ENCODE measurements at places on chromosomes 12 and 14.

DNA sequence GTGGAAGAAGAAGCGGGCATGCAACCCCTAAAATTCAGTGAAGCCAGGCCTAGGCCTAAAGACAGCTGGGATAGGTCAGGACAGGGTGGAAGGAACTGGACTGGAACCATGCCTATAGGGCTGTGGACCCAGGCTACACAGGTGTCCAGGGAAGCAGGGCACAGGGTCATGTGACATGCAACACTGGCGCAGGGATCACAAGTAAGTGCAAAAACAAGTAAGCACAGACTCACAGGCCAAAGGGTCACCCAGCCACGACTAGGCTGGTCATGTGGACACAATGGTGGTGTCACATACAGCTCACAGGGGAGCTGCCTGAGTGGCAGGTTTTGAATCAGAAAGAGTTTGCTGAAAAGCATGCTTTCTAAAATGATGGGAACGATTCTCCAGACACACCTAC, 195.7 kb downstream of the SPTSSA start:
- DNase-seq: no peak

GRCh38 chr14:99093532-99094517, 178.2 kb downstream of the BCL11B start:
- no peak for DNase-seq

DNA sequence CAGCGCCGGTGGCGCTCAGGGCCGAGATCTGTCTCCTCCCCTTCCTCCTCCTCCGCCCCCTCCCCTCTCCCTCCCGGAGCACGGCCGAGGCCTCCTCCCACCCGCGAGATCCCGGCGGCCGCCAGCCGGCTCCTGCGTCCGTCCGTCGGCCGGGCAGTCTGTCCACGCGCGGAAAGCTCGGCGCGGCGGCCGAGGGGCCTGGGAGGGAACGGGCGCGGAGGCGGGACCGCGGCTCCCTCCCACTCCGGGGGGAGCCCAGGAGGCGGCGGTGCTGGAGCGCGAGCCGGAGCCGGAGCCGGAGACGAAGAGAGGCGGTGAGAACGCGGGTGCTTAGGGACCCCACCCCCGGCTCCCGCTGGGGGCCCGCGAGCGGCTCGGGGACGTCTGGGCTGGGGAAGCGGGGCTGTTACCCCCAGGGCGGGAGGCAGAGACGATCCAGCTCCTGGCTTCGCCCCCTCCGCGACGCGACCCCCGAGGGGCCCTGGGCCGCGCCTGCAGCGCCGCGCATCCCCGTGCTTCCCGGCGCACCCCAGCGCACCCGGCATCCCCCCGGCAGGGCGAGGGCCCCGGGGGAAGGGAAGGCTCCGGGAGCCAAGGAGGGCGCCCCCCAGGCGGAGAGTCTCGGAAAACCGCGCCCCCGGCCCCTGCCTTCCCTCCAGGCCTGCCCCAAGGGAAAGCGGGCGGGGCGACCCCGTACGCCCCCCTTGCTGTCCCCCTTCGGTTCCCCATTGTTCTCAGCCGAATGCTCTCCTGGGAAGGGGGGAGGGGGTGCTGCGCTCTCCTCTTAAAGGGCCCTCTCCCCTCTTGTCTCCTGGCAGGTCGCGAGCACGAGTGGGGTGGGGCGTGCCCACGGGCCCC, at the start of gene DTX1:
DTX1 (plus strand) TSS at position 100 of the 858 bp plus-strand sequence. CDS start 1,463 bp downstream, outside the sequence.
- DNase-seq: no peak

DNA sequence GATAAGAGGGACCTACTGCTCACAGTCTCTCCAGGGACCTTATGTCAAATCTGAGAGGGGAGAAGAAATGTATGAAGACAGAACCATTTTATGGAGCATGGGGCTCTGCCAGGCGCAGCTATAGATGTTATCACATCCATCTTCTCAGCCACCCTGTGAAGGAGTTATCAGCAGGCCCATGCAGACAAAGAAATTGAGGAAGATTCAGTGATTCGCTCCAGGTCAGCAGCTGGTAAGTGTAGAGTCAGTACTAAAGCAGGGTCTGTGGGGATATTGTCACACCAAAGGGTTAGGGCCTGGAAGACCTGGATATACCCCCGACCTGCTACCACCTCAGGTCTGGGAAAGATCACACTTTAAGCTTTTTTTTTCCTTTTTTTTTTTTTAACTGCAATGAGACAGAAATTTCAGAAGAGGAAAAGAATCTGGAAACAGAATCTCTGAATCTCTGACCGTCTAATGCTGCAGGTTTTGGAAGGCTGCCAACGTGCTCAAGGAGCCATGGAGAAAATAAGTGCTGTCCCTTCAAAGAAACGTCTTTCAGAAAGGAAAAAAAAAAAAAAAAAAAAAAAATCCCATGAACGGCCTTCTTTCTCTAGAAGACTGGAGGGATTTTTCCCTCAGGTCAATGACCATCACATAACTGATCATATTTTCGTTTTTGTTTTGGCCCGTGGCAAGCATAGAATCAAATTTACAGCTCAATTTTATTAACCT, 73.3 kb upstream of the PLEKHG7 start:
- no peak for DNase-seq

- DNase-seq: no peak
Observed at GRCh38 chr12:23887055-23887835, 62.2 kb downstream of the SOX5 start.

- DNase-seq: no peak
Observed at GRCh38 chr12:58069268-58069963, 128.0 kb downstream of the ATP23 start.

GRCh38 chr14:72849222-72849621, 44.7 kb downstream of the DPF3 start:
- no peak for DNase-seq

DNA sequence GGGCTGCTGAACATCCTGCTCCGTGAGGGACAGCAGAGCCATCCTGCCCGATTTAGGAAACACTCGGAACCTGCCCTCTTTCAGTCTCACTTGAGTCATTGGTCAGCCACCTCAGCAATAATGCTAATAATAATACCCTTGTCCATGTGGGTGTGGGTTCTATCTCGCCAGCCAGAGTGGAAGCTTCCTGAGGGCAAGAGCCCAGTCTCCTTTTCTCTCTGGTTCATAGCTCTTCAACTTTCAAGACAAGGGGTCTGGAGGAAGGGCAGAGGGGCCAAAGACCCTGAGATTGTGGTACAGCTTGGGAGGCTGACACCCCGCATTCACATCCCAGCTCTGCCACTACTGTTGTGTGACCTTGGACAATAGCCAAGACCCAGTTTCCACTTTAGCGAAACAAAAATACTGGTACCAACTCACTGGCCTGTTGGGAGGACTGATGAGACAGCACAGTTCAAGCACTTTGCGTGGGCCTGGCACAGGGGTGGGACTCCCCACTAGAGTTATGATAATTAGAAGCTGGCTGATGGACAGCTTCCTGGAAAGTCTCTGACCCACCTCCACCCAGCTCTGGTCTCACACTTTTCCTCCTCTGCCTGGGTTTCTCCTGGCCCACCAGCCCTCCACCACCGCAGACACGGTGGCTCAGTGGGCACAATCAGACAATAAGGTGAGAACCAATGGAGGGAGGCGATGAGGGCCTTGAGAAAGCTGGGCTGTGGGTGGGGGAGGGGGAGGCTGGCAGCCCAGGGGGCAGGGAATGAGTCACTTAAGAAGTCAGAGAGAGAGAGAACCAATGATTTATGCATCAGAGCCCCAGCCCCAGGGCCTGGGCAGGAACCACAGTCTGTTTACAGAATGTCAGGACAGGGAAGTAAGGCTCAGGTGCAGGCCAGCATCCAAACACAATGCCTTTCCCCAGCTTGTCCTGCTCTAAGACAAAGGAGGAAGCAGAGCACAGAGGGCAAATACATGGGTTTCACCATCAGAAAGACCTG, 9.6 kb downstream of the FAIM2 start:
- DNase-seq: no peak

DNA sequence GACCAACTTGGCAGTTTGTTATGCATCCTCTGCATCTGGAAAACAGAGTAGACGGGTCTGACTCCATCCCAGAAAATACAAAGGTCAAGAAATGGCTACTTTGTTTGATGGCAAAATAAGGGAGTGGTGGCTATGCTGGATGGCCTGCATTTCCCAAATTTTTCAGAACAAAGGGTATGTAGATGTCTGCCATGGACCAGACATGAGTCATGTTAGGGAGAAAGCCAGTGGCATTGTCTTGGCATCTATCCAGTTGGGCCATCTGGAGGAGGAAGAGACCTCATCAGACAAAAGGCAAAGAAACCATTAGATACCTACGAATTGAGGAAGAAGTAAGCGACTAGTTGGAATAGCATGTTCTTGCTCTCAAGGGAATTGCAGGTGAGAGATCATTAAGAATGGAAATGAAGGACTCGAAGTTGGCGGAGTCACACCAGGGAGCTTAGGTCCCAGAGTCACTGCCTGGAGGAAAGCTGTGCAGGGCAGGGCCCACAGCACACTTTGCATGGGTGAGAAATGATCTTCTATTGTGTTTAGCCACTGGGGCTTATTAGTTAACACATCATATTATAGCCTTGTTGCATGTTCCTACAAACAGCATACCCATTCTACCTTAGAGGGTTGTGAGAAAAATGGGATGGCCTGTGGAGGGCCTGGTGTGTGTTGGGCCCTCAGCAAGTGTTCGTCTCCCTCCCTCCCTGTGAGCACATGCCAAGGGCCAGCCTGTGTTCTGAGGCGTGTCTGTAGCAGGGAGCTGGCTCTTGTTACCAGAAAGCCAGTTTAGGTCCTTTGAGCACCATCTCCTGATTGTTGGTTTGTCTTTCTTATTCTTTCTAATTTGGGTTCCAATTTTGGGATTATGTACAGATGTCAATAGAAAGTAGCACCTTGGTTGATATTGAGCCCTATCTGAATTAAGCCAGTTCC, 119.4 kb downstream of the KTN1 start:
- DNase-seq: no peak

DNA sequence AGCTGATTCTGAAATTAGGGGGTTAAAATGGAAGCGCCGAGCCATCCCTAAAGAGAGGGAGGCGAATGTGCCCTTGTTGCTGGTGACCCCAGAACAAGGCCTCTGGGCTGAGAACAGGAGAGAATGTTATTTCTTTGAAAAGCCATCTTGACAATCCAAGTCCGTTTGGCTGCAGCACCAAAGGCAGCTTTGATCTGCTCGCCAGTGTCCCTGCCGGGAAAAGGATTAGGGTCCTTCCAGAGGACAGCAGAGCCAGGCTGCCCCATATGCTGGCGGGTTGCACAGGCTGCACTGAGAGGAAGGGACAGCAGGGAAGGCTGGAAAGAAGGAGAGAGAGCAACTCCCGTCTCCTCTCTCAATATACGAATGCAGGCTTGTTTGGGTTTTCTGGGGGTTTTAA, 141.7 kb downstream of the TMEM132C start:
- DNase-seq: no peak

DNA sequence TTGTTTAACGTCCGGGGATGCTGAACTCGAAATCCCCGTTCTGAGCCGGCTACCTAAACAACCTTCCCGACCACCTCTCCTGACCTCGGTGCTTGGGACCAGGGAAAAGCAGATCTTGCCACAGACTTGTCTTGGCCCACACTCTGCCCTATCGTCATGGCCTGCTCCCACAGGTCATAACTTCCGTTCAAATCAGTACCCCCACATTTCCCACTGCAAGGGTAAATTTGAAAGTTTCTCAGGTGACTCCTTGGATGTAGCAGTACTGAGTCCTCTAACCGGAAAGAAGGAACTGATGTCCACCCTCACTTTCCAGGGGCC, 612 bp upstream of the RBM23 start:
- no peak for DNase-seq

DNA sequence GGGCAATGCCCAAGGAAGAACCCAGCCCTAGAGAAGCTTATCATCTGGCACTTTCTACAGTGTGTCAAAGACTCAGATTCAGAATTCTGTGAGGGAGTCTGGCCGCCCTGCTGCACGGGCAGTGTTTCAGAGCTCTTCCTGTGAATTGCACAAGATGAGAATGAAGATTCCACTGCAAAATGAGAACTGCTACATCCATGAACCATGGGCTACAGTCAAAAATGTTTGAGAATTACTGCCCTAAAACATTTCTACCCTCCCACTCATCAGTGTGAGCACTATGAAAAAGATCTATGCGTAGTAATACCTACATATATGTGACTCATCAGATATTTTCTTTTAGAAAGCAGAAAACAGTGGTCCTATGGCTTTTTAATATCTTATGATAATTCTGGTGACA, 104.0 kb downstream of the STAB2 start:
- DNase-seq: no peak

DNA sequence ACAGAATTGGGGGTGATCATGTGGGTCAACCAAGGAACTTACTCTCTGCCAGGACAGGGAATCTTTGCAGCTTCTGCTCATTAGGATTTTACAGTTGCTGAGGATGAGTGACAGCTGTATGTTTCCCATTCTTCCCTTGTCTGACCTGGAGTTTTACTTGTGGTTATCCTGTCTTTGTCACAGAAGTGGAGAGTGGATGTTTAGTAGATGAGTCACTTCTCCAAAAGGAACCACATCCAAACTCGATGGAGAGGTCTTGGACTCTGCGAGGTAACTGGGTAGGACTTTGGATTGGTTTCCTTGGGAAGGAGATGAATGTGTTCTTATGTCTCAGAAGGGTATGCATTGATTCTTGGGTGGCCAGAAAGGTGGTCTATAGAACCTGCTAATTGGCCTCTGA, 53.8 kb upstream of the USP44 start:
- no peak for DNase-seq

GRCh38 chr12:116927244-116927940, 16.6 kb downstream of the FBXW8 start:
- DNase-seq: no peak

- no peak for DNase-seq
Observed at GRCh38 chr12:51460519-51460918, 35.9 kb downstream of the SLC4A8 start.

DNA sequence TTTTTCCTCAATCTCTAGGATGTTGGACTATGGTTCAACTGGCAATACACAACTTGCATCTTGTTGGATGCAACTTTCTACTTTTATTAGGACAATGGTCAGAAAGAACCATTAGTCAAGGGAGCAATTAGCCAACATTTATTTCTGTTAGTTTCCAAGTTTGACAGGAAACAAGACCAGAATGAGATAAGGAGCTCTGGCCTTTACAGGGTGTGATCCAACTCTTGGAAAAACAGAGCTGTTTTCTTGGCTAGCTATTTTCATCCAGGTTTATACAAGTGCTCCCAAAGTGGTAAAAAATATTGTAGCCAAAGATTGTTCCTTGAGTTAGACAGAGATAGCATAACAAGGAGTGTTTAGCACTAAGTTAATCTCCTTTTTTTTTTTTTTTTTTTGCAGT, 3.9 kb upstream of the SYNE2 start:
- DNase-seq: no peak

GRCh38 chr14:84288781-84289180, 1241.2 kb upstream of the FLRT2 start:
- no peak for DNase-seq

GRCh38 chr12:56602239-56602638, 27.9 kb downstream of the BAZ2A start:
- no peak for DNase-seq

Measured in hematopoietic multipotent progenitor cell (in vitro differentiated cells).